ENCODE measurements at places on chromosomes 7 and 10.

- DNase-seq, result no peak
Measured at GRCh38 chr10:10110844-10111490, 906.7 kb upstream of the CELF2 start.

- no peak for DNase-seq
Measured at GRCh38 chr10:20288060-20288459, 471.8 kb downstream of the PLXDC2 start.

DNA sequence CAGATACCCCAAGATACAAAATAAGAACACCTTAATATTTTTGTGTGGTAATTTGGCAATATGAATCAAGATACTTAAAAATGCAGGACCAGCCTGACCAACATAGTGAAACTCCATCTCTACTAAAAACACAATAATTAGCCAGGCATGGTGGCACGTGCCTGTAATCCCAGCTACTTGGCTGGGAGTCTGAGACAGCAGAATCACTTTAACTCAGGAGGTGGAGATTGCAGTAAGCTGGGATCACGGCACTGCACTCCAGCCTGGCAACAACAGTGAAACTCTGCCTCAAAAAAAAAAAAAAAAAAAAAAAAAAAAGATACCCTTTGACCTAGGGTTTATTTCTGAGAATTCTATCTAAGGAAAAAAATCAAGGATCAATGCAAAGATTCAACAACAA is 450.7 kb downstream of the SORCS1 start:
- no peak for DNase-seq

DNA sequence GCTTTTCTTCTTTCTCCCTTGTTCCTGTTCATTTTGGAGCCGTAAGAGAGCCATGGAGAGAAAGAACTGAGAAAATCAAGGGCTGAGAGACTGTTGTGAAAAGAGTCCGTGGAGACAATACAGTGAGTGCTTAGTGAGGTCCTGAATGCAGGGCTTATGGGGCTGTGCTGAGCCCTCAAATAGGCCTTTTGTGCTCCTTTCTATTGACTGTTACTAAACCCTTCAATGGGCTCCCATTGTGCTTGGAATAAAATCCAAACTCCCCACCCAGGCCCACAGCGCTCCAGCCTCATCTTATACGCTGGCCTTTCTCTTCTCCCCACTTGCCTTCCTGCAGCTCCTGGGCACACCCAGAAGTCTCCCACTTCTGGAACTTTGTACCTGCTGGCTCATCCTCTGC is 243.1 kb upstream of the HABP2 start:
- no peak for DNase-seq

- no peak for DNase-seq
Measured at GRCh38 chr10:101693978-101694673, 844 bp downstream of the FBXW4 start.

- DNase-seq, result no peak
Measured at GRCh38 chr10:91061187-91061586, 140.3 kb upstream of the ANKRD1 start.

DNA sequence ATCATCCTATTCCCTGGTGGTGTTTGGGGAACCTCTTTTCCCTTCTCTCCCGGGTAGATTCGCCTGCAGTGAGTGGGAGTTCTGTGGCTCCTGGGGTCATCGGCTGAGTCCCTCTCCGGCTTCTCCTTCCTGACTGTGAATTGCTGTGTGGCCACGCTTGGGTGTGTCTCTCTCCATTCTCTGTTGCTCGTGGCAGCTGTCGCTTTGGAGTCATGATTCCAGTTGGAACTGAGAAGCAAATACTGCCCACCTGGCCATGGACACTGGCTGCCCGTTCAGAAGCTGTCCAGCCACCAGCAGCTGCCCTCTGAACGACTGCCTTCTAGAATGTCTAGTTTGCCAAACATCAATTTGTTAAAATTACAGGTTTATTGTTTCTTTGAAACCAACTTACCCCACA is 23.1 kb upstream of the PITRM1 start:
- DNase-seq, result no peak

DNA sequence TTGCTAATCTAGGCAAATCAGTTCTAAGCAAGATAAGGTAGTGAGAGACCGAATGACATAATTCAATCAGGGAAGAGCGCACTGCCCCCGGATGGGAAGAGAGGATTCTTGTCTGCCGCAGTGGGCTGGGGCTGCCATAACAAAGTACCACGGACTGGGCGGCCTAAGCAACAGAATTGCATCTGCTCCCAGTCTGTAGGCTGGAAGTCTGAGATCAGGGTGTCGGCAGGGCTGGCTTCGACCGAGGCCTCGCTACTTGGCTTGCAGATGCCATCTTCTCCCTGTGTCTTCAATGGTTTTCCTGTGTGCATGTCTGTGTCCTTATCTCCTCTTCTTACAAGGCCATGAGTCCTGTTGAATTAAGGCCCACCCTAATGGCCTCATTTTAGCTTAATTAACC is 59.7 kb upstream of the TMEM72 start:
- DNase-seq, result no peak

DNA sequence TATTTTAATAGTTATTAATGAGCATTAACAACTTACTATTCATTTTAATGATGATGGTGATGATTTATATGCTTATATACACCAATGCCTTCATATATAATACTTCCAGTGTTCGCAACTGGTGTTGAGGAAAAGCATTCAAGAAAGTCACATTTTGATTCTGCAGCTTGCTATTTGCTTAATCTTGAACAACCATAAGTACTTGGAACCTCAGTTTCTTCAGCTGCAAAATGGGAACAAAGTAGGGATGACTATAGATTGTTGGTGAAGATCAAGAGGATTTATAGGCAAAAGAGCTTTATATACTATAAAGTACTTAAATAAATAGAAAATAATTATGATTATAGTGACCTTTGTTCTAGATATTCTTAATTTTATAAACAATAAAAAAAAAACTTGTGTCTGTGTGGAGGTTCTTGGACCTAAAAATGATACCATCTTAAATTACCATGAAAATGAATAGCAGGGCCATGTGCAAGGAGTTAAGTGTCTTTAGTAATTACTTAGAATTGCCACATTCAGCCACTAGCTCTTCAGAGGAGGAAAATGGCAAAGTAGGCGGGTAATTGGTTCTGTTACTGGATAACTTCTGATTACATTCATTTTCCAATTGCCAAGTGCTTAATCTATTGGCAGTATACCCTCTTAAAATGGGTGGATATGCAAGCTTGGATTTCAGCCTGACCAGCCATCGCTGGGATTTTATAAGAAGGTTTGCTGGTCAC is 4.5 kb downstream of the ARID5B start:
- no peak for DNase-seq

- no peak for DNase-seq
Measured at GRCh38 chr10:72328829-72329204, 25.9 kb downstream of the DNAJB12 start.

GRCh38 chr10:1141261-1141660 is 85.1 kb downstream of the WDR37 start:
- DNase-seq, result no peak

- no peak for DNase-seq
Measured at GRCh38 chr7:51778121-51778520, 461.5 kb upstream of the COBL start.

- DNase-seq, result peak; percentile 84
Measured at GRCh38 chr7:148772297-148773089, 73.8 kb downstream of the CUL1 start.

DNA sequence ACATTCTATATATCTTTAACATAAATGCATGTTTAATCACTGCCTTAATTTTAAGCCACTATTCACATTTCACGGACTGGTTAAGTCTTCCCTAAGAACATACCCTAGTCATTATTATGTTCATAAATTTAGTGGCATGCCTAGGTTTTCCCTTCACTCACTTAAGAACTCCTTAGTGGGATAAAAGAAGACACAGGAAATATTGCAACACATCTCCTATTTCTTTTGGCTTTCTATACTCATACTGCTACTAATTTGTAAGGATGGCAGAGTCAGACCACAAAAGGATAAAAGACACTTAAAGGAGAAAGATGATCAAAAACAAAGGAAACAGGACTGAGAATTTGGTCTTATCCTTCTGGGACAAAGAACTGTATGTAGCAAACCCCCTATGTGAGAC is 951.4 kb downstream of the SORCS3 start:
- no peak for DNase-seq

GRCh38 chr7:151232917-151233701 is 826 bp downstream of the CHPF2 start:
- DNase-seq, result no peak
